ENCODE measurements at places on chromosomes 3 and 15. TPM values are rescaled to one million over a fixed set of nuclear protein-coding genes. Genes with fewer than 3 reads are reported as not detected.

SPRED1 gene
- total RNA-seq: 50.8 TPM

DNA sequence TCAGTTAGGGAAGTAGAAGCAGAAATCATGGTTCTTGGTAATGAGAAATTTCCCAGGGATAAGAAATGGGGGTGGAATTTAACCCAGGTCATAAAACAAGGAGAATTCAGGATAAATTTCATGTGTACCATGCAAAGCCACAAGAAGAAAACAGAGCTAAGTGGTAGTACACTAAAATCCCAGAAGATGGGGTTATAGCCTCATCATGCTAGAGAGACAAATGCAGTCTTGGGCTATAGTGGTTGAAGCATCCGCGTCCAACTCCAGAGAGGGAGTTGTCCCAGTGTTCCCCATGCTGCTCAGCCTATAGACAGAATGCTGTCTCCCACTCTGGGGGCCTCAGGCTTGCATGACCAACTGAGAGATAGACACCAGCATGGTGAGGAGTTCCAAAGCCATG lies 36.2 kb upstream of the CLRN1 start:
- peak; percentile 50 for DNase-seq

DNA sequence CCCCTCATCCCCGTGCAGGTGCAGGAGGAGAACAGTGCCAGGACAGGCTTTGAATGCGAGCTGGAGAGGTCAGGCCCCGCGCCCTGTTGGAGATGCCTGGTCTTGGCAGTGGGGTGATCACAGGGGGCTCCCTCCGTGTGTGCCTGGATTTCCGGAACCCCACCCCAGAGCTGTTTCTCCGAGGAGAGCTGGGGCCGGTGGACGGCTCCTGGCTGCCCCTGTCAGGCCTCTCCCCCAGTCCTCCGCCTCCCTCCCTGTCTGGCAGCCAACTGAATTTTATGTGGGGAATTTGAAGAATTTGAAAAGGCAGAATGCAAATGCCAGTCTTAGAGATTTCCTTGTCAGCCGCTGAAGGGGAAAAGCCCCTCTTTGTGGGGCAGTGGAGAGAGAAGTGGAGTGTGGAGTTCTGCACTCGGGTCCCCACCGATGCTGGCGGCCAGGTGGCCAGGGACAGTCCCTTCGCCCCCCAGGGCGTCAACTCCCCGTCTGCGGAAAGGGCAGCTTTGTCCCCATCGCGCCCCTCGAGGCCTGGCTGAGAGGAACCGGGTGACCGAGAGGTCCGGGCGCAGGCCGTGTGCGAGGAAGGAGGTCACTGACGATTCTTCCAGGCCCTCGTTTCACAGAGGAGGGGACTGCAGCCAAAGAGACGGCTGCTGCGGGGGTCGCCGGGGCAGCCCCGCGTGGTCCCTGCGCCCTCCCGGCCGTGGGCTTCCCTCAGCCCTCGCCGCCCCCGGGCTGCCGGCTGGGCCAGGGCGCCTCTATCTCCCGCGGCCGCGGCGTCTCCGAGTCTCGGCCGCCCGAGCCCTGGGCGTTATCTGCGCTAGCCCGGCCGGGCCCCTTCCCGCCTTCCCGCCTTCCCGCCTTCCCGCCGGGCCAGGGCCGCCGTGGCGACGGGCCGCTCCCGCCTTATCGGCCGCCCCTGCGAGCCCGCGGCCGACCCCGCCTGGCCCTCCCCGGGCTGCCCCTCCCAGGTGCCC lies 56.0 kb upstream of the LCTL start:
- DNase-seq: peak; percentile 89

- no peak for DNase-seq
Measured at GRCh38 chr3:175593331-175593730, 734.2 kb downstream of the NAALADL2 start.

- no peak for DNase-seq
Measured at GRCh38 chr3:80244390-80244789, 476.6 kb upstream of the ROBO1 start.
